ENCODE measurements at places on chromosomes 16 and 17.

DNA sequence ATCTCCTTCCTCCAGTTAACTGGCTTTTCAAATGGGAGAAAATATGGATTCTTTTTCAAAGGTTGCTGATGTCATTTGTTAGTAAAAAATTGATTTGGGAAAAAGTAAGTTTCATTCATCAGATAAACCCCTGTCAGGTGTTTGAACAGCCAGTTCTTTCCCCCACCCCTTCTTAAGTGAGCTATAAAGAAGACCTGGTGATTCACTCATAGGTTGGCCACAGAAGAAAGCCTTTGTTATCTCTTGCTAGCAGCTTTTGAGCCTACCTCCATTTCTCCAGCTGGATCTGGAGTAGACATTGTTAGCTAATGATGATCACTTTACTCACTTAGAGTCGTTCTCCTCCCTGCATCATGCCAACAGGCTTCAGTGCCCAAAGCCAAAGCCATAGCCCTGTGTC, 63.0 kb downstream of the NLK start:
- no peak for DNase-seq

GRCh38 chr17:31743797-31744196, 115.2 kb downstream of the COPRS start:
- no peak for DNase-seq

- no peak for DNase-seq
Observed at GRCh38 chr16:15538507-15538906, 104.1 kb downstream of the BMERB1 start.

- no peak for DNase-seq
Observed at GRCh38 chr16:15777533-15778203, 79.2 kb downstream of the MYH11 start.

DNA sequence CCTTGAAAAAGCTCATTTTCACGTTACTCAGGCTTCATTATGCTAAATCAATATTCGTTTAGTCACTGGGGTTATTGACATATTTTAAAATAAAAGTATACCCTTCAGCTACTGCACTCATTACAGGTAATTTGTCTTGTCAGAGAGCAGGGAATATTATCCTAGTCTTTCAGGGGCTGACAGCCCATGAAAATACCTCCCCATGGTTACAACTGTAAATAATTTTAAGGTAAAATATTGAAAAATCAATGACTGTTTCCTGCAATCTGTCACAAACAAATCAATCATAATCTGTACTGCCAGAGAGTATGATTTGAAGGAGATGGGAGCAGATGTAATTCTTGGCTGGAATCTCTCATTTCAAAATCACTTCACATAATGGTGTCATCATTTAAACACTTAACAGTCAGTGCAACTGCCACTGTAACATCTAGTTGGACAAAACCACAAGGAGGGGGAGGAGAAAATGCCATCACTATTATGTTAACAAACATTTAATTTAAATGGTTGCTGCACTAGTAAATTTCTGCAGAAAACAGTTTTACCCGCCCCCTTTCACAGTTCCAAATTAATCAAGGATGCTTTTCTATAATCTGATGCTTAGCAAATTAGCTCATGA, 9.3 kb upstream of the IRX5 start:
- no peak for DNase-seq
